ENCODE measurements at places on chromosomes 1 and 21.

- no peak for DNase-seq
- H3K4me3 ChIP-seq: peak overlapping the region; percentile 42
- H3K4me1 ChIP-seq: peaks cover 41% of the 10 kb centered on the region
- peaks cover 11% of the 10 kb centered on the region for H3K27me3 ChIP-seq
These were observed 1.4 kb downstream of the CDA start for GRCh38 chr1:20590306-20590777.

GRCh38 chr1:83857103-83857502 lies 141.8 kb downstream of the TTLL7 start:
- DNase-seq: no peak
- H3K27ac ChIP-seq: no peak overlapping the region
- H3K36me3 ChIP-seq: no peaks in the 10 kb centered on the region
- no peak overlapping the region for H3K4me3 ChIP-seq
- H3K27me3 ChIP-seq: no peaks in the 10 kb centered on the region

GRCh38 chr1:30034627-30035521 lies 688.5 kb downstream of the MATN1 start:
- H3K27ac ChIP-seq: no peak overlapping the region
- no peaks in the 10 kb centered on the region for H3K36me3 ChIP-seq
- no peaks in the 10 kb centered on the region for H3K4me1 ChIP-seq
- H3K27me3 ChIP-seq: no peaks in the 10 kb centered on the region
- DNase-seq: no peak

DNA sequence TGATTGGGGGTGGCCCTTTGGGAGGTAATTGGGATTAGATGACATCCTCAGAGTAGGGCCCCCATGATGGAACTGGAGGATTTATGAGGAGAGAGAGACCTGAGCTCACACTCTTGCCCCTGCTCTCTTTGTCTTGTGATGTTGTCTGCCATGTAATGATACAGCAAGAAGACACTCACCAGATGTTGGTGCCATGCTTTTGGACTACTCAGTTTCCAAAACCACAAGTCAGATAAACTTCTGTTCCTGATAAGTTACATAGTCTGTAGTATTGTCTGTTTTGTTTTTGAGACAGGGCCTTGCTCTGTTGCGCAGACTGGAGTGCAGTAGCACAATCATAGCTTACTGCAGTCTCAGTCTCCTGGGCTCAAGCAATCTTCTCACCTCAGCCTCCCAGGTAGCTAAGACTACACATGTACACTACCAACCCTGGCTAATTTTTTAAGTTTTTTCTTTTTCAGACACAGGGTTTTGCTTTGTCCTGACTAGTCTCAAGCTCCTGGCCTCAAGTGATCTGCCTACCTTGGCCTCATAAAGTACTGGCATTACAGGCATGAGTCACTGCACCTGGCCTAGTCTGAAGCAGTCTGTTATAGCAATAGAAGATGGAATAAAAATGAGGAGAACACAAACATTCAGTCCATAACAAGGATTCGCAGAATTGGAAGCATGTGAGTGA lies 115.0 kb upstream of the GALNT2 start:
- H3K4me3 ChIP-seq: no peak overlapping the region
- H3K27me3 ChIP-seq: no peaks in the 10 kb centered on the region
- H3K36me3 ChIP-seq: no peaks in the 10 kb centered on the region
- no peak for DNase-seq

GRCh38 chr1:154822717-154823116 lies 47.4 kb downstream of the KCNN3 start:
- H3K27ac ChIP-seq: no peak overlapping the region
- no peaks in the 10 kb centered on the region for H3K36me3 ChIP-seq
- H3K4me1 ChIP-seq: no peaks in the 10 kb centered on the region
- DNase-seq: no peak
- no peaks in the 10 kb centered on the region for H3K27me3 ChIP-seq
- no peak overlapping the region for H3K4me3 ChIP-seq

DNA sequence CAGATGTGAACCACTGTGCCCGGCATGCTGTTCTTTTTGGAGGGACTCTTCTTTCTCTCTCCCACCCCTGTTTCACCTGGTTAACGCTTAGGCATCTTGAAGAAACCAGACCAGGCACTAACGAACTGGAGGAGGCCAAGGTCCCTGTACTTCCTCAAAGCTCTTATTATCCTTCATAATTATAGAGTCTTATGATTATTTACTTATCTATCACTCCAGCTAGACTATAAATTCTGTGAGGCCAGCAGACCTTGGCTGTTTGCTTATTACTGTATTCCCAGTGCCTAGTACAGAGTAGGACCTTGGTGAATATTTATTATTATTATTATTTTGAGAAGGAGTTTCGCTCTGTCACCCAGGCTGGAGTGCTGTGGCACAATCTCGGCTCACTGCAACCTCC lies 5.8 kb downstream of the CSF3R start:
- H3K4me1 ChIP-seq: no peaks in the 10 kb centered on the region
- H3K27me3 ChIP-seq: no peaks in the 10 kb centered on the region
- no peak overlapping the region for H3K4me3 ChIP-seq
- H3K27ac ChIP-seq: no peak overlapping the region
- DNase-seq: no peak
- H3K36me3 ChIP-seq: no peaks in the 10 kb centered on the region

- peaks cover 11% of the 10 kb centered on the region for H3K4me1 ChIP-seq
- no peaks in the 10 kb centered on the region for H3K36me3 ChIP-seq
- DNase-seq: no peak
- H3K27me3 ChIP-seq: no peaks in the 10 kb centered on the region
- peak overlapping the region; percentile 9 for H3K27ac ChIP-seq
These were observed 57.0 kb downstream of the DISC1 start for GRCh38 chr1:231683439-231684165.

DNA sequence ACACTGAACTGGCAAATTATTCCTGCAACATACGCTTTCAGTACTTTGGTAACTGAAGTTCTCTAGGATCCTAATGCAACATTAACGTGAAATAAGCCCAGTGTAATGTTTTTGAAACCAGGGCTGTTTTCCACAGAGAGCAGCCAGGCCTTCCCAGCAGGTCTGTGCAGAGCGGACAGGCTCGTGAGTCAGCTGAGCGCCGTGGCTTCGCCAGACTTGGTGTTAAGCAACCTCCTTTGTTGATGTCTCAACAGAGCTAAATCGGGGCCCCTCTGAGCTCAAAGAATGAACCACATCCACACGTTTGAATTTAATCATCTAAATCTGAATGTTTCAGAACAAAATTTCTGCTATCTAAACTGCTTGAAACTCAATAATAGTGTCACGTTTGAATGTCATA lies 181.8 kb upstream of the FMN2 start:
- H3K36me3 ChIP-seq: no peaks in the 10 kb centered on the region
- no peak overlapping the region for H3K4me3 ChIP-seq
- H3K4me1 ChIP-seq: peaks cover 14% of the 10 kb centered on the region
- H3K27me3 ChIP-seq: no peaks in the 10 kb centered on the region
- no peak overlapping the region for H3K27ac ChIP-seq
- DNase-seq: no peak

All from esophagus squamous epithelium (tissue), 5 donors.